Fibroblast of lung (primary cell): ENCODE measurements at places on chromosomes 2 and 18. TPM values are rescaled to one million over a fixed set of nuclear protein-coding genes. Genes with fewer than 3 reads are reported as not detected.

LTBP1 gene
- total RNA-seq: 190 and 324 TPM in 2 replicates

COL6A3 gene
- total RNA-seq: 1,525 and 1,534 TPM in 2 replicates

SERPINB4 gene
- not detected in 2 replicates for total RNA-seq

HOXD4 gene
- total RNA-seq: not detected in 2 replicates

DNAJC10 gene
- 70.1 and 102 TPM in 2 replicates for total RNA-seq

CKAP2L gene
- total RNA-seq: 0.26 and 3.0 TPM in 2 replicates

PJVK gene
- 2.1 and 4.3 TPM in 2 replicates for total RNA-seq

LONRF2 gene
- under 0.01 TPM in 2 replicates for total RNA-seq

ZDBF2 gene
- total RNA-seq: 11.6 TPM in 2 replicates

COX5B gene
- 381 and 460 TPM in 2 replicates for total RNA-seq

MAP3K19 gene
- not detected in 2 replicates for total RNA-seq

TLX2 gene
- total RNA-seq: under 0.01 TPM in 1 of 2 replicates, not detected in the other

GRCh38 chr2:1299043-1299442 lies 114.2 kb upstream of the TPO start:
- DNase-seq: no peak

GRCh38 chr18:13888191-13888716 lies 27.1 kb downstream of the MC2R start:
- DNase-seq: no peak

- DNase-seq: no peak
Measured at GRCh38 chr2:108910011-108910431, 79.0 kb downstream of the EDAR start.

DNA sequence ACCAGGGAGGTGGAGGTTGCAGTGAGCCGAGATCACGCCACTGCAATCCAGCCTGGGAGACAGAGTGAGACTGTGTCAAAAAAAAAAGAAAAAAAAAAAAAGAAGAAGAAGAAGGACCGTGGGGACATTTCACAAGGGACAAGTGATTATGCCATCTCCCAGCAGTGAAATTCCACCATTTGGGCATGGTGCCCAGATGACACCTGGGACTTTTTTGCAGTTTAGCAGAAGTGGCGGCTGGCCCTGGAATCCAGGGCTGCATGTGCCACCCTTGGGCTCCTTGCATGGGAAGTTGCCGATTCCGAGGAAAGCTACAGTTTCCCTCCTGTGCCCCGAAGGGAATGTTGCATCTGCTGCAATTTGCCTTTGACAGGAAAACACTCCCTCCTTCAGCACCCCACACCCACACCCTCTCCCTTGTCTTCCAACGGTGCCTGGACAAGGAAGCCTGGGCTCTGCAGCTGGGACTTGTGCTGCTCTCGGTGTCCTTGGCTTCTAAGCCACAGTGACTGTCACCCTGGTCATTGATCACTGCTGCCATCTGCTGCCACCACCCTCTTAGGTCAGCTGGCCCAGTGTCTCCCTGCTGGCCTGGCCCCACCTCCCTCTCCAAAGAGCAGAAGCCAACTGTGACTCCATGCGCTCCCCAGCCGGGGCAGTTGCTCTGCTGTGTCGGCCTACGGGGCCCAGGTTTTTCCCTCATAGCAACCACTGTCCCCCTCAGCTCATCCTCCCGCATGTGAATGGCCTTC lies 56.4 kb upstream of the LRRC30 start:
- DNase-seq: no peak

DNA sequence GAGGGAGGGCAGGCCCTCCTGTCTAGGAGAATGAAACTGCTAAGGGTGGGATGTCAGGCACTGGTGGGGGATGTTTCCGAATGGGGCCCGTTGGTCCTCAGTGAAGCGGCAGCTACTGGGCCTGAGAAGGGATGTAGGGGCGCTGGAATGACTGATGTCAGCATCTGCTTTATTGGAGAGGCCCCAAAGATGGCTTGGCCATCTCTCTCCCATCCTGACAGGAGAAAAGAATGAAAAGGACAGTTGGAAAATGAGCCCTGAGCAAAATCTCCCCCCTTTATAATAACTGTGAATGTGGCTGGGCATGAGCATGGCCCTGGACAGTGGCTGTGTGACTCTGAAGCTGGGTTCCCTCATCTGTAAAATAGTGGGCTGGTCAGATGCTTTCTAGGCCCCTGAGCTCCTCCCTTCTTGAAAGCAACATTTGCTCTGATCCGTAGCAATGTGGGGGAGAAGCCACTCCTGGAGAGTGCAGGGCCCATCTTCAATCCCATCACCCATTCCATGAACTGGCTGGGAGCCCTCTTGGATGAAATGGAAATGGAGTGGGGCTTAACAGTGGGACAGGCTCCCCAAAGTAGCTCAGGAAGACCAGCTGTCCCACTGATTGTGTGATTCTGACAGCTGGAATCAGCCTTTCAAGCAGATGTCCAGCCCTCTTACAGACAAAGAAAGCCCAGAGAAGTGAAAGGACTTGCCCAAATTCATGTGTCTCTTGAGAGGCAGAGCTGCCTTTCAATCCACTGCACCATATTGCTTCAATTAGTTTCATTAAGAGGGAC lies 232.7 kb upstream of the SMAD2 start:
- DNase-seq: no peak

GRCh38 chr18:44323125-44323524 lies 357.6 kb upstream of the SETBP1 start:
- DNase-seq: no peak

- no peak for DNase-seq
Measured at GRCh38 chr2:217396586-217396985, 536.7 kb upstream of the TNP1 start.
